Upper lobe of left lung (tissue), 6 donors: ENCODE measurements at places on chromosomes 16 and 17. TPM values are rescaled to one million over a fixed set of nuclear protein-coding genes. Genes with fewer than 3 reads are reported as not detected.

DNA sequence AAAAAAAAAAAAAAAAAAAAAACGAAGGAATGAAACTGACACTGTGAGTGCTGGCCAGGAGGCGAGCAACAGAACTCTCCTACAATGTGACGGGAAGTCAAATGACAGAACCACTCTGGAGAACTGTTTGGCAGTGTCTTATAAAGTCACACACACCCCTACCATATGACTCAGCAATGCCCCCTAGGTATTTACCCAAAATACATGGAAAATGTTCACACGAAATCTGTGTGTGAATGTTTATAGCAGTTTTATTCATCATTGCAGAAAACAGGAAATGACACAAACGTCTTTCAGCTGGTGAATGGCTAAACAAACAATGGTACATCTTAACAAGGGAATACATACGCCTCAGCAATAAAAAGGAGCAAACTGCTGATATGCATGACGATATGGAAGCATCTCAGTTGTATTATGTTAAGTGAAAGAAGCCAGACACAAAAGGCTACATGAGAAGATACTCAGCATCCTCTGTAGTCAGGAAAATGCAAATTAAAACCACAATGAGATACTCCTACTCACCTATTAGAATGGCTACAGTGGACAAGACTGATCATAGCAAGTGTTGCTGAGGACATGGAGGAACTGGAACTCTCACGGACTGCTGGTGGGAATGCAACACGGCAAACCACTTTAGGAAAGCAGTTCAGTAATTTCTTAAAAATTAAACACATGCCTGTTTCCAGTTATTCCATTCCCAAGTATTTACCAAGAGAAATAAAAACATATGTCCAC lies 74.7 kb downstream of the TBC1D16 start:
- no peaks in the 10 kb centered on the region for H3K27me3 ChIP-seq
- no peak for DNase-seq
- no peak overlapping the region for H3K27ac ChIP-seq
- no peaks in the 10 kb centered on the region for H3K36me3 ChIP-seq
- H3K4me3 ChIP-seq, result no peak overlapping the region

DNA sequence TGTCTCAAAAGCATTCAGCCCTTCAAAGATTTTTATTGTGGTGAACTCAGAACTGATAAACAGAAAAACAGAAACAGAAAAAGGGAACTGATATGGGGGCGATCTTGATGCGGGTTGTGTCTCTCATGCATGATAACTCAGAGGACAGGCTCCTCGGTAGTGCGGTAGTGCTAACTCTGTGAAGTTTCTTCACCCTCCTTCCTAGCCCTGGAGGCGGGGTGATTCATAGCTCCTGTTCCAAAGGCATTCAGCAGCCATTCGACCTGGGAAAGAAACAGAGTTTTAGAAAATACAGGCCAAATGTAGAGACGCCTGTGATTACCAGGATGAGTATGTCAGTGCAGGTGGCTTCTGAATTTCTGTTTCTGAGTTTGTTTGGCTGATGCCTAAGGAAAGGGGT lies 5.5 kb upstream of the MAF start:
- H3K36me3 ChIP-seq, result no peaks in the 10 kb centered on the region
- peaks cover 4% of the 10 kb centered on the region for H3K4me1 ChIP-seq
- DNase-seq, result no peak
- no peak overlapping the region for H3K27ac ChIP-seq
- H3K4me3 ChIP-seq, result no peak overlapping the region

- no peak overlapping the region for H3K4me3 ChIP-seq
- no peaks in the 10 kb centered on the region for H3K36me3 ChIP-seq
- H3K4me1 ChIP-seq, result no peaks in the 10 kb centered on the region
- DNase-seq, result no peak
Measured at GRCh38 chr17:14340857-14341754, 40.2 kb downstream of the HS3ST3B1 start.

DNA sequence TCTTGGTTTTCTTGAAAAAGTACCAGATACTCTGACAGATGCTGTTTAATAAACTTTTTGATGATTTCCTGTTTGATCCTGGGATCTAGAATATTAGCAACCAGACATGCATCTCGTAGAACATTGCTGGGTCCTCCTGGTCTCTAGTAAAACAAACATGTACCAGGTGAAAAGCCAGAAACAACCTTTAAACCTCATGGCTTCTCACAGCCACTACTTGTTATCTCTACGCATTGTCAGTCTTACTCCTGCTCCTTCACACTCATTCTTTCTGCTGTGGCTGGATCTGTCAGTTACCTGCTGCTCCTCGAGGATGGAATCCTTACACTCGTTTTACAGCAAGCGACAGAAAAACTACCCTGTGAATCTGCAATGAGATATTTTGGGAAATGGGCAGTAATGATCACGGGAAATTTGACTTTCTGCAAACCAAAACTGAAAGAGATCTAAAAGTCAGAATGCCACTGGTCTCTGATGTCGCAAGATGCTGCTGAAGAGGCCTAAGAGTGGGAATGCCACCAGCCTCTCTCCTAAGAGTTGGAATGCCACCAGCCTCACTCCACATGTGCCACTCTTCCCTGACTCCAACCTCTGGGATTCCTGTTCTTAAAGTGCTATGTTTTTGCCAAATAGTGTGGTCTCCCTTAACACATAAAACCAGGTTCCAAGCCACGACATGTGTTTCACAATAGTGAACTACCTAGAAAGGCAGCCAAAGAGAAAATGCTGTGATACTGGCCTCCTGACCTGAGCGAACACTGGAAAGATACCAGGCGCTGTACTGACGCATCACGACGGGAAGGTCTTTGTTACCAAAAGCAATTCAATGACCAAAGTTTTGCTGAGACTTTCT lies 86.3 kb downstream of the VPS53 start:
- H3K27me3 ChIP-seq, result no peaks in the 10 kb centered on the region
- peak; percentile 73 for DNase-seq
- H3K27ac ChIP-seq, result peak overlapping the region; percentile 35
- H3K4me1 ChIP-seq, result peaks cover under 1% of the 10 kb centered on the region
- H3K4me3 ChIP-seq, result no peak overlapping the region

GRCh38 chr16:65546353-65546791 lies 424.5 kb upstream of the CDH11 start:
- no peaks in the 10 kb centered on the region for H3K27me3 ChIP-seq
- DNase-seq, result no peak
- no peak overlapping the region for H3K4me3 ChIP-seq
- H3K27ac ChIP-seq, result no peak overlapping the region
- no peaks in the 10 kb centered on the region for H3K36me3 ChIP-seq

DNA sequence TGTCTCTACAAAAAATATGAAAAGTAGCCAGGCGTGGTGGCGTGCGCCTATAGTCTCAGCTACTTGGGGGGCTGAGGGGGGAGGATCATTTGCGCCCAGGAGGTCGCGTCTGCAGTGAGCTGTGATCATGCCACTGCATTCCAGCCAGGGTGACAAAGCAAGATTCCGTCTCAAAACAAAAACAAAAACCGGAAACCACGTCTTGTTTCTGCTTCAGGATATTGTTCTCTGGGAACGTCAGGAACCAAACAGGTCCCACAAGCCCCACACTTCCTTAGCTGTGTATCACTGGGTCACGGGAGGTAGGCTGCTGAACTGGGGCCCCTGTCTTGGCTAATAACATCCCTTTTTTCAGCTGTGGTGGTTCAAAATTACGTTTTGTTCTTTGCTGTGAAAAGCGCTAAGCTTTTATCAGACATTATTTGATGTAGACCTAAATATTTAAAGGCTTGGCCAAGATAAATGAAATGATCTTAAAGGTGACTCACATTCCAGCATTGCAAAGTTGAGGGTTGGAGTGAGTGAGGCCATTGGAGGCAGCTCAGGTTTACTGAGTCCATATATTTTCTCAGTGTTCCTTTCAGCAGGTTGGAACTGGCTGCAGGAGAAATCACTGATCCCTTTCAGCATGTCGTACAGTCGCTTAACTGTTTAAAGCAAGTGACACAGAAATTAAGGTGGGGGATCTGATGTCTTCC lies 16.4 kb upstream of the SEC14L1 start:
- H3K4me3 ChIP-seq, result no peak overlapping the region
- DNase-seq, result peak; percentile 78
- peak overlapping the region; percentile 84 for H3K27ac ChIP-seq
- H3K27me3 ChIP-seq, result no peaks in the 10 kb centered on the region

- H3K27me3 ChIP-seq, result no peaks in the 10 kb centered on the region
- no peak overlapping the region for H3K27ac ChIP-seq
- no peak overlapping the region for H3K4me3 ChIP-seq
- H3K36me3 ChIP-seq, result no peaks in the 10 kb centered on the region
- DNase-seq, result no peak
Measured at GRCh38 chr17:63474174-63474573, 2.7 kb upstream of the ACE start.

DNA sequence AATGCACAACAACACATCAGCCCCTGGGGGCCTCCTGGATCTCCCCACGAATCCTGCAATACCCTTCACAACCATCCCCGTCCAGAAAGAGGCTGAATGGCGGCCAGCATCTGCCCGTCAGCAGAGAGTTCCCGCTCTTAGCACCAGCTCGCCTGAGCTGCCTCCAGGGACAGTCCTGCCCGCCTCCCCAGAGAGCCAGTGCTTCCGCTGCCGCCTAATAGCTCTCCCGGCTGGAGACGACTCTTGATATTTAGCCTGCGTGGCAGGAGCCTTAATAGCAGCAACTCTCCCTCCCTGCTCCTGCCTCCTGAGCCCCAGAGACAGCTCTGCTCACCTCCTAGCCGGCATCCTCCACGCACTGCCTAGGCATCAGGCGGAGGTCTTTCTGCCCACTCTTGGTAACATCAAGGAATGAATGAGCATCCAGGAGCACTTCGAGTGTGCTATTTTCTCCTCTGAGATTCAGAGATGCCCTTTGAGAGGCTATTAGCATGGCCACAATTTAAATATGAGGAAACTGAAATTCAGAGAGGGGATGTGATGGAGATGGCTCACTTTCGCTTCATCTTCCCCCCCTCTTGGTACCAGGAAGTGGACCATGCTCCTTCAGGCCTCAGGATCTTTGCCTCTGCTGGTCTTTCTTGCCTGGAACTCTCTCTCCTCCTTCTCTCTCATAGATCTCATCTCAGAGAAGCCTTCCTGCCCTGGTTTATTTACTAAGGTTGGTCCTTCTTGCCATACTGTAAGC lies 67.9 kb downstream of the RAI1 start:
- no peaks in the 10 kb centered on the region for H3K36me3 ChIP-seq
- peaks cover 36% of the 10 kb centered on the region for H3K4me1 ChIP-seq
- H3K27me3 ChIP-seq, result no peaks in the 10 kb centered on the region
- DNase-seq, result no peak
- no peak overlapping the region for H3K4me3 ChIP-seq
- no peak overlapping the region for H3K27ac ChIP-seq

DNA sequence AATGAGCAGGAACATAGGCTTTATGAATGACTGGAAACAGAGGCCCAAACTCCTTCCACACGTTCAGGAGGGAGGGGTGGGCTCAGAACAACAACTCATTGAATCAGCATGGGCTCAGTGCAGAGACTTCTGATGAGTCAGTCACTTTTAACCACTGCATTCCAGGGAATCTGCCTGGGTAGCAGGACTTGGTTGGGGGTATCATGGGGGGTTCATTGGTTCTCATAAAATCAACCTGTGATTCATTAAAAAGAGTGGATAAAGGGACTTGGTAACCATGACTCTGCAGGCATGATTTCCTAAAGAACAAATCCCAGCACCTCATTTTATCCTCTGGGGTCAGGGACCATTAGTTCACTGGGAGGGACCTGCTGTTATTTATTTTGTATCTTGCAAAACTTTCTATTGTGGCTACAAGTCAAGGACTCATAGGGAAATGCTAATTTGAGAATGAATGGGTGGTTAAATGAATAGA lies 13.8 kb downstream of the ITGB3 start:
- no peak for DNase-seq
- no peaks in the 10 kb centered on the region for H3K27me3 ChIP-seq
- H3K4me3 ChIP-seq, result no peak overlapping the region
- no peak overlapping the region for H3K27ac ChIP-seq
- no peaks in the 10 kb centered on the region for H3K36me3 ChIP-seq

GRCh38 chr17:47072886-47073285 lies 93.8 kb upstream of the RPRML start:
- H3K27ac ChIP-seq, result no peak overlapping the region
- no peaks in the 10 kb centered on the region for H3K27me3 ChIP-seq
- H3K4me1 ChIP-seq, result peaks cover 5% of the 10 kb centered on the region
- peak; percentile 25 for DNase-seq
- H3K4me3 ChIP-seq, result no peak overlapping the region

- H3K27me3 ChIP-seq, result no peaks in the 10 kb centered on the region
- no peaks in the 10 kb centered on the region for H3K4me1 ChIP-seq
- H3K4me3 ChIP-seq, result no peak overlapping the region
- no peak overlapping the region for H3K27ac ChIP-seq
- no peak for DNase-seq
Measured at GRCh38 chr17:79438058-79438457, 172.8 kb downstream of the RBFOX3 start.

CD7 gene
- 7.9 TPM for total RNA-seq

OR2C1 gene
- total RNA-seq, result not detected

PIP4K2B gene
- 39.2 TPM for total RNA-seq

AMZ2 gene
- total RNA-seq, result 19.4 TPM
